NCI-H226 (cell line): ENCODE measurements at places on chromosomes 1 and 21.

DNA sequence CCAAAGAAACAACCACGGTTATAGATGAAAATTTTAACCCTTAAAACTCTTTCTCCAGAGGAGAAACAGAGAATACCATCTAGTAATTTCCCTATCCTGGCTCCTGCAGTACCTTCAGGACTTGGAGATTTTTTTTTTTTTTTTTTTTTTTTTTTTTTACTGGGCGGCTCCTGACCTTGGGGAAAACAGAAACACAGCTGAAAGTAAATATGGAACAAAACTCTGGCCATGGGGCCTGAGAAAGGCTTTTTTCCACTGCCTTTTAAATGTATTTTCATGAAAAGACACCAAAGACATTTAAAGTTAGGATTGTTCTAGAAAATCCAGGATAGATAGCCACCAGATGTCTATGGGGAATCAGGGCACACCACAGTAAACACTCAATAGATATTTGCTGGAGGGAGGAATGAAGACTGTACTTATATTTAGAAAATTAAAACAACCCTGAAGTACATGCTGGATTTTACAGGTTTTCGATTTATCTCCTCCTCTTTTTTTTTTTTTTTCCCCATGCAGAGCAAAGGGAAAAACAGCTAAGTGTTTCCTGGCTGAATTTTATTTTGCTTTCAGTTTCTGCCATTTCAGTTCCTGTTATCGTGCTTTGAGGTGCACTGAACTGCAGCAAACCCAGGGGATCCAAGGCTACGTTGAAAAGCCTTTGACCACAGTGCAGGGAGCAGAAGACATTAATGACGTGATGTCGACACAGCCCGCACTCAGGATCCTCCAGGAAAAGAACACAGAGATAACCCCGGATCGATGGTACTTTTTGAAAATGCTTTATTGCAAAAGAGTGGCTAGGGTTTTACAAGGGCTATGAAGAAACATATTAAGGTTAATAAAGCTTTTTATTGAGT lies 35.7 kb upstream of the CNN3 start:
- DNase-seq, result no peak

DNA sequence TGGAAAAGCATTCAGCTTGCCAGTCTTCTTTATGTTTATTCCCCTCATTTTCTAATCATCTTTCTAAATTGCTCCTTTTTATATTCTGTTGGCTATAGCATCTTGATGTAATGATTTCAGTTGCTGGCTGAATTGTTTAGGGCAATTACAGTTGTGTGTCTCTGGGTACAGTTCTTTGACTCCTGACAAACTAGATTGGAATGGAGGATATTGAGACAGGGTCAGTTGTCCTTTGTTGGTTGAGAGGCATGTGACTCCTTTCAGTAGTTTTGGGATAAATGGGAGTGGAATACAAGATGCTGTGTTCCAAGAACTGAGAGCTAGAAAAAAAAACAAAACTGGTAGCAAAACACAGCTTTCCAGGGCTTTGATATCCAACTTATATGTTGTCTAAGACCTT lies 1.5 kb downstream of the CENPF start:
- DNase-seq, result no peak

GRCh38 chr1:2972879-2973575 lies 48.2 kb upstream of the ACTRT2 start:
- DNase-seq, result no peak

- DNase-seq, result peak; percentile 51
Observed at GRCh38 chr1:109640285-109640865, 15.5 kb upstream of the GSTM4 start.

- peak; percentile 24 for DNase-seq
Observed at GRCh38 chr1:209395169-209395568, 188.3 kb upstream of the CAMK1G start.
